Substantia nigra (tissue), 51 donors: ENCODE measurements at places on chromosomes 13 and 19.

DNA sequence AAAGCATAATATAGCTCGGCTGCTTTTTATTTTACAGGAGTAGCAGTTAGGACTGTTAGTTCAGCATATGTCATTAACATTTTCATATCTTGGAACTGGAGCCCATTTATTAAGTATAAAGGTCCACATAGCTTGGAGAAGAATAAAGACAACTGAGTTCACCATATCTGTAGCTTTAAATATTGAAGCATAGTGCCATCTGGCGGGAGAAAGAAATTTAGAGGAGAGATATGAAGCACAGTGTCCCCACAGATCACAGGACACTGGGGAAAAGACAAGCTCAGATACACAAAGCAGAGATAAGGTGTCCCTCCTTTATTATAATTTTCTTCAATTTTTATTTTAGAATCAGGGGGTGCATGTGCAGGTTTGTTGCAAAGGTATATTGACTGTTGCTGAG lies 104.7 kb upstream of the FREM2 start:
- no peak for DNase-seq

GRCh38 chr19:54947381-54947780 lies at the start of gene NLRP7:
NLRP7 (minus strand) TSS chr19:54947530.
- DNase-seq = no peak

DNA sequence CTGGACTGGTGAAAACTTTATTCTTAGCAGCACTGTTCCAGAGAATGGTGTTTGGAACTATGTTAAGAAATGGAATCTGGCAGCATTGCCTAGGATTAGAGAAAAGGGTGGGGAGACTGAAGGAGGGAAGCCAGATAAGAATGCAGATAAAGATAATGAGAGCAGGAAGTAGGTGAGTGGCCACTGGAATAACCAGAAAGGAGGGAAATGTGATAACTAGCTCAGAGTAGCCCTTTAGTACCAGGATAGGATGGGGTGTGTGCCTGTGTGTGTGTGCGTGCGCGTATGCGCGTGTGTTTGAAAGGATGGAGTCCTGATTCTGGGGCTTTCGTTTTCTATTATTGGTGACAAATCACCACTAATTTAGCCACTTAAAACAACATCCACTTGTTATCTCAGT lies 33.4 kb upstream of the FRY start:
- DNase-seq = no peak

DNA sequence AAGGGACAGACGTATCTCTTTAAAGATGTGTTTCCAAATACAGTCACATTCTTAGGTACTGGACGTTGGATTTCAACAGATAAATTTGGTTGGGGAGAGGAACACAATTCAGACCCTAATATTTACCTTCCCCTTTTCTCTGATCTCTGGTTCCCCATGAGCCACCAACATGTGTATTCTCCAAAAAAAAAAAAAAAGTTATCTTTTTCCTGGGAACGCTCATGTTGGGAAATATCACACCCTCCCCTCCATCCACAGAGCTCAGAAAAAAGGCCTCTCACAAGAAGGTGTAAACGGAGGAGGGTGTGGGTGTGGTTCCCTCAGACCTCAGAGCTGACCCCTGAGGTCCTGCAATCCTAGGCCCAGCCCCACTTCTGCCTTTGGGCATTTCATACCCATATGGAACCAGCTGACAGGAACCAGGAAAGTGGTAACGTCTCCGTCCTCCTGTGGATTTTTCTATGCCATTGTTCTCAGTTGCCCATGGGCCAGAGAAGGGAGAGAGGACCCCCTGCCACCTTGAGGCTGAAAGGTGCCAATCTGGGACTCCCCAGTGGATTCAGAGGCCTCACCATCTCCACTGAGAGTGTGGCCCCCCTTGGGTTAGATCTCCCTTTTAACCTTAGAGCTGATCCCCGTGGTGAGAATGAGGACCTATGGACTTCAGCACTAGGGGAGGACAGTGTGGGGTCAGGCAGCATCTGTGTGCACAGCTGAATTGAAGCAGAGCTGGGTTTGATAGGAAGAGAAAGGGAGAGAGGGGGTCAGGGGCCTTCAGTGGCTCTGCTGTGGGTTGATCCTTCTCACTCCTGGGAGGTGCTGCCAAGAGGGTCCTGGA lies 8.4 kb upstream of the SIGLEC12 start:
- no peak for DNase-seq

GRCh38 chr19:18049385-18049784 lies 37.3 kb downstream of the IL12RB1 start:
- peak; percentile 46 for DNase-seq

DNA sequence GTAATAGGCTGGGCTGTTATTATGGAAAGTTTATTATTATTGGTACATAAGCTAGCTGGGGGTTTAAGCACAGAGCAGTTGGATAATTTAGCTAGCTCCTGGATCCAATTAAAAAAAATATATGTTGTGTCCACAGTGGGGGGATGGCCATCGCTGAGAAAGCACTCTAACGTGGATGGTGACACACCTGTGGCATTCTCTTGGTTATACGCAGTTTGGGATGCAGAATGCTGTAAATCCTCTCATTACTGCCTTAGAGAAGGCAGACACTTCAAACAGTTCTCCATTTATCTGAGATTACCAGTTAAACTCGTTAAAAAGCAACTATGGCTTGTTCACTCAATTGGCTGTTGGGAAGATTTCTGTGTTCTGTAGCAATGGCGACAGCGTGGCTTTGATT lies 2.4 kb upstream of the ZNF536 start:
- no peak for DNase-seq

- DNase-seq = no peak
Observed at GRCh38 chr19:50638600-50638999, 1.1 kb downstream of the SYT3 start.

GRCh38 chr19:38649305-38650171 lies 2.1 kb downstream of the ACTN4 start:
- DNase-seq = no peak

DNA sequence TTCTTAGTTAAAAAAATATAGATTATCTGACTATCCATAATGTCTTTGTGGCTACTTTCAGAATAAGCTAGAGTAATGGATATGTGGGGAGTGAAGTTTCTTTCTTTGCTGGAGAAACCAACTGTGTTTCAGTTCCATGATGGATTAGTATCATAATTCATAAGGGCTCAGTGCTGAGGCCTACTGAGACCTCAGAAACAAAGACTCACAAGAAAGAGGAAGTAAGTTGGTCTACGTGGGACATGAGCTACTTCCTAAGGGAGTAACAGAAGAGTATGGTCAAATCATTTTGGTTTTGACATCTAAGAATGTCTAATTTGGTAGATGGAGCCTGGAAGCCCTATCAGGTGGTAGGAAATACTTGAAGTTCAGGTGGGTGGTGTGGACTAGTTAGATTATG lies 99.0 kb upstream of the HTR2A start:
- DNase-seq = no peak

DNA sequence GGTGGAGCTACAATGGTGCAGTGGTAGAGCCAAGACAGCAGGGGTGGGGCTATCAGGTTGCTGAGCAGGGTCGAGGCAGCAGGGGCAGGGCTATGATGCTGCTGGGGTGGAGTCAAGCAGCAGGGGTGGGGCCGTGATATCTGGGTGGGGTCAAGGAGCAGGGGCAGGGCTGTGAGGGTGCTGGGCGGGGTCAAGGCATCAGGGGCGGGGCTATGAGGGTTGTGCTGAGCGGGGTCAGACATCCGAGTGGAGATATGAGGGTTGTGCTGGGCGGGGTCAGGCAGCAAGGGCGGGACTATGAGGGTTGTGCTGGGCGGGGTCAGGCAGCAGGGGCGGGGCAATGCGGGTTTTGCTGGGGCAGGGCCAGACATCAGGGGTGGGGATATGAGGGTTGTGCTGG lies 14.7 kb downstream of the HCN2 start:
- no peak for DNase-seq

- DNase-seq = no peak
Observed at GRCh38 chr19:9865732-9866501, 30.8 kb downstream of the PIN1 start.

DNA sequence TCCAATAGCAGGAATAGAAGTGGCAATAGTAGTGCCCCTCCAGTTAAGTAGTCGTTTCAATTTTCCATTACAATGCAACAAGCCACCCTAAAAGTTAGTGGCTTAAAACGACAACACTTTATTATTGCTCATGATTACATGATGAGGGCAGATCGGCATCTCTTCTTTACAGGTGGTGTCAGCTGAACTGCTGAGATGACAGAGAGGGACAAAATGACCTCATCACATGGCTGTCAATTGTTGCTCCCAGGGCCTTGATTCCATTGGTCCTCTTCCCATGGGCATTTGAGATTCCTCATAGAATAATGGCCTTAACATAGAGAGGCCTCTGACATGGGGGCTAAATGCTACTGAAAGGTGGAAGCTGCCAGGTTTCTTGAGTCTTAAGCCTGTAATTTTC lies 679.8 kb upstream of the KLHL1 start:
- no peak for DNase-seq

- DNase-seq = no peak
Observed at GRCh38 chr13:23575632-23576031, 5.4 kb downstream of the TNFRSF19 start.

GRCh38 chr13:66809485-66809884 lies 420.7 kb downstream of the PCDH9 start:
- no peak for DNase-seq

DNA sequence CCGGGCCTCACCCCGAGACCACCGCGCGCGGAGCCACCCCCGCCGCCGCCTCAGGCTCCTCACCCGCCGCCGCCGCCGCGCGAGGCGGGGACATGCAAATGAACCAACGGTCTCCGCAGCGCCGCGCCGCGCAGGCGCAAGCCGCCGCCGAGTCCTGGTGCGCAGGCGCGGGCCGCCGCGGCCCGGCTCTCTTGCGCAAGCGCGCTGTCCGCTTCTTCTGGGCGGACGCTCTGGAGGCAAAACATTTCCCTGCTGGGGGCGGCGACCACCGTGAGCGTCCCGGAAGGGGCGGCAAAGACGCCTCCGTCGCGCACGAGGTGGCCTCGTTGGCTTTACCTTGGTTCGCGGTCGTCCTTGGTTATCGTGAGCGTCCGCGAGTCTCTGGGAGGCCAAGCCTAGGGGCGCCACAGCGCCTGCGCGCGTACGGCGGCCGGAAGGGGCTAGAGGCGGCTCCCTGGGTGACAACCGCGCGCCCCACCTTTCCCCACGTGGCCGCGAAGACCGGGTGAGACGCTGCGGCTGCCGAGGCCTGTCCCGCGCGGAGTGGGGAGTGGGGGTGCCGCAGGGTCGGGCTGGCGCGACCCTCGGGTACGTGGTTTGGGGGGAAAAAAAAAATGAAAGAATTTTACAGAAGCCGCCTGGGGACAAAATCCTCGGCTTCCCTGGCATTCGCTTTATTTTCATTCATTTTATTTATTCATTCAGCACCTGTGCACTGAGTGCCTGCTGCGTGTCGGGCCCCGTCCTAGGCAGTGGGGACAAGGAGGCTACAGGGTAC lies at the start of the genes ARMC6 and SUGP2:
ARMC6 (plus strand) TSS at position 178 of the 778 bp plus-strand sequence. CDS start 607 bp downstream, outside the sequence.
SUGP2 (minus strand) TSS at position 92 of the 778 bp plus-strand sequence. CDS start 2,446 bp downstream, outside the sequence.
- DNase-seq = peak; percentile 97

DNA sequence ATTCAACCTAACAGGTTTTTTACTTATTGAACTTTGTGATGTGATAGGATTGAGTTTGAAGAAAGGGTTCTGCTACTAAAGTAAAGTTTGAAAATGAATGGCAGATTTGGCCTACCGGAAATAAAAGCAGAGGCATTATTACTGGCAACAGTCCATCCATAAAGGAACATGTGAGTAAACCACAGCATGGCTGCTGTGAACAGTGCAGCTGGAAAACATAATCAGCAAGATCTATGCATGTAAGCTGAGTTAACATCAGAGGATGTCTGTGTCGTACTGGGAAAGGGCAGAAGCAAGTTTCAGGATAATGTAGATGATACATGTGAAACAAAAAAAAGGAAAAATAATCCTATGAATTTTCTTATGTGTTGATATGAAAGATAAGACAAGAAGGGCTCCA lies 87.6 kb downstream of the CYSLTR2 start:
- no peak for DNase-seq

DNA sequence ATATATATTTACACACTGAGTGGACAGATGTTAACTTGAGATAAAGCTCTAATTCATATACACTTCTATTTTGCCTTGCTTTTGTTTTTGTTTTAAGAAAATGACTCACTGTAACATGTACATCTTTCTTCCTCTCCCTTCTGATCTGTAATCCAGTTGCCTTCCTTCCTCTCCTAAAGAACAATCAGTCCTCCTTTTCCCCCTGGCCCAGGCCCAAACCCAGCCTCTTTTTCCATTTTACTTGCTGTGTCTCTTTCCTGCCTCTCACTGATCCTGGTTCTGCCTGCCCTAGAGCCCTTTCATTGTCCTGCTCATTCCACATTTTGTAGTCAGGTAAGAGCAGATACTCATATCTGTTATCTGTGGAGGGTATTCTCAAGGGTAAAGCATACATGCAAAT lies 50.8 kb downstream of the ZAR1L start:
- no peak for DNase-seq
